SK-N-SH treated with all-trans-retinoic acid at 6 μM for 48 hours (cell line): ENCODE measurements at places on chromosomes 16 and 17.

- ATAC-seq: no peak
These were observed 93.0 kb downstream of the UTP18 start for GRCh38 chr17:51353296-51353695.

GRCh38 chr16:13919330-13919682, 648 bp upstream of the ERCC4 start:
- peak; percentile 52 for ATAC-seq

GRCh38 chr16:85090873-85091521, 21.3 kb downstream of the CIBAR2 start:
- ATAC-seq: no peak

DNA sequence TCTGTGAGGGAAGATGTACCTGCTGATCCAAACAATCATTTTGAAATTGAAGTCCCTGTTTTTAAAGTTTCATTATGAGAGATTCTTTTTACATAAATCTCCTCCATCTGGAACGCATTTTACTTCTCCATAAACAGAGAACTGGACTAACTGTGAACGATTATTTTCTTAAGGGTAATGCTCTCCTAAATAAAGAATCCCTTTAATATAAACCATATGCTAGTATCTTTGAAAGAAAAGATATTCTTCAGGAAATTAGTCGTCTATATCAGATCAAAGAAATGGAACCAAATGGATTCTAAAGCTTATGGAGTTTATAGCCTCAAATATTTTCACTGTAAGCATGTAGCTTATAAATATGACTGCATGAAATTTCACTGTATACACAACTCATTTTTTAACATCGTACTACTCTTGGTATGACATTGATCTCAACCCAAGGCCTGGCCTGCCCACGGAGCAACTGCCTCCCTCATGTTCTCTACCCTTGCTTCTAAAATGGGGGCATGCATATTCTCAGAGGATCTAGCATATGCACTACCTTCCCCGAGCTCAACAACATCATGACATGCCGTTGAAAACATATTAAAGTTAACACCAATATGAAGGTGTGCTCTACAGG, 66.4 kb downstream of the MYH10 start:
- ATAC-seq: peak; percentile 92

DNA sequence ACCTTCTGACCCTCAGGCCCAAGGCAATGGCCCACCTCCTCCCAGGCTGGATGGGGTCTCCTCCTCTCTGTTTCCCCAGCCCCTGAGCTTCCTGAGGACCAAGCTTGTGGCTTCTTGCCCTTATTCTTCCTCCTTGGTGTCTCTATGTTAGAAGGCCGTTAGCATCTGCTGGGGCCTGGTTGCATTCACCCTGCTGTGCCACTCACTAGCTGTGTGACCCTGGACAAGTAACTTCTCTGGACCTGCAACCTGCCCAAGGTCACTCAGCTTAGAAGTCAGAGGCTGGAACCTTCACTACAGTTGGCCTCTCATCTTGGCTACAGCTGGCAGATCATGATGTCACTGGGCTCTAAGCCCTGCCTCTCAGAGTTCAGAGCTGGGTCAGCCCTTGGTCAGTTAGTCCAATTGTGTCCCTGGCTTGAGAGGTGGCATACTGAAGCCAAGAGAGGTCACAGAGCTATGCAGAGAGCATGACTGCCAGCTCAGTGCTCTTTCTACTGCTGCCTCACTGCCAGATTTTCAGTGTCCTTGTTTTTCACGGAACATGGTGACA, 3.0 kb downstream of the MT2A start:
- no peak for ATAC-seq

DNA sequence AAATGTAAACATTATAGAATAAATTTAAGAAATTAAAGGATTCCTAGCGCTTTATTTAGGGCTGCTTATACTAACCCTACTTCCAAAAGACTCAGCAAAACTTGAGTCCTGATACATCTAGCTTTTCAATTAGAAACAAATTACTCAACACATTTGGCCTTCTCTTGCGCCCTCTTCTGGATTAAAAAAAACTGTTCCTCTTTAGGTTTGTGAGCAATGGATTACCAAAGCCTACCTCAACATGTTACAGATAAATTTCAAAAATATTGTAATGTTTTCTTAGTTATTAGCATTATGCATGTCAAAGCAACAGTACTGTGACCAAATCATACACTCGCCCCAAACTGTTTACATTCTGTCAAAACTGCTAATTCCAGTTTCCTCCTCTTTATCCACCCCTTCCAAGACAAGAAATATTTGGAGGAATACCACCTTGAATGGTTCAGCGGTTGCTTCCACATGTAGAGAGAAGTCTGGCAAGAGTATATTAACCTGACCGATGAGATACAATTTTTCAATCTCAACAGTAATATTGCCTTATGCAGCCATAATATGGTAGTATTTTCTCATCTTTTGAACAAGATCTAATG, 2.7 kb downstream of the NUFIP2 start:
- no peak for ATAC-seq

GRCh38 chr16:88923926-88924833, 52.8 kb downstream of the CBFA2T3 start:
- no peak for ATAC-seq

DNA sequence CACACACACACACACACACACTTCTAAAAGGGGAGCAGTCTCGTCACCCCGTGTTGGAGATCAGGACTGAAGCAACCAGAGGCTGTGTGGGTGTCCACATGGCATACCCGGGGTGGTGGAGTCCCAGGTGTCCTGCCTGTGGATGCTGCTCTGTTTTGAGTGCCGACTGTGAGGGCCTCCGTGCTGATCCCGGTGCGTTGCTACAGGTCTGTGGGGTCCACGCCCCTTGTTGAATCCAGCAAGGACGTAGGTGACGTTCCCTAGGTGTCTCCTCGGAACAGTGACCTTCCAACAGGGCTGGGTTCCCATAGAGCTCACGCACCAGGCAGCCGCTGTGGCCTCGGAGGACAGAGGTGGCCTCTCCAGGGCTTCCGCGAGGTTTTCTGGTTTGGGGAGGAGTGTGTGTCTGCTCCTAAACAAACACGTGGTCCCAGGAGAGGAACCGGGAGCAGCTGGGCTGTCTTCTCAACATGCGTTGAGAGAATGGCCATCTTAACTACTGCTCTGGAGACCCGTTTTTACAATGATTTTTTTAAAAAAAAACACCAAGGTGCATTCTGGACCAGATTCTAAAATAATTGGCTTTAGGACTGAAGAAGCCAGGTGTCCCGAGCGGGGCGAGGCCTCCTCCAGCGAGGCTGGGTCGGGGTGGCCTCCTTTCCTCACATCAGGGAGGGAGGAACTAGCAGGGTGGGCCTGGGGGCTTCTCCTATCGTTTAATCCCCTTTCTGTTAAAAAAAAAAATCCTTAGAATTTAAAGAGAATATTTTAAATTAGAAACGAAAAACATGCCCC, 100.6 kb upstream of the ZNF750 start:
- no peak for ATAC-seq

GRCh38 chr16:57409870-57410587, 5.5 kb downstream of the CCL17 start:
- ATAC-seq: no peak

GRCh38 chr17:62672957-62673356, 45.5 kb downstream of the MRC2 start:
- no peak for ATAC-seq

DNA sequence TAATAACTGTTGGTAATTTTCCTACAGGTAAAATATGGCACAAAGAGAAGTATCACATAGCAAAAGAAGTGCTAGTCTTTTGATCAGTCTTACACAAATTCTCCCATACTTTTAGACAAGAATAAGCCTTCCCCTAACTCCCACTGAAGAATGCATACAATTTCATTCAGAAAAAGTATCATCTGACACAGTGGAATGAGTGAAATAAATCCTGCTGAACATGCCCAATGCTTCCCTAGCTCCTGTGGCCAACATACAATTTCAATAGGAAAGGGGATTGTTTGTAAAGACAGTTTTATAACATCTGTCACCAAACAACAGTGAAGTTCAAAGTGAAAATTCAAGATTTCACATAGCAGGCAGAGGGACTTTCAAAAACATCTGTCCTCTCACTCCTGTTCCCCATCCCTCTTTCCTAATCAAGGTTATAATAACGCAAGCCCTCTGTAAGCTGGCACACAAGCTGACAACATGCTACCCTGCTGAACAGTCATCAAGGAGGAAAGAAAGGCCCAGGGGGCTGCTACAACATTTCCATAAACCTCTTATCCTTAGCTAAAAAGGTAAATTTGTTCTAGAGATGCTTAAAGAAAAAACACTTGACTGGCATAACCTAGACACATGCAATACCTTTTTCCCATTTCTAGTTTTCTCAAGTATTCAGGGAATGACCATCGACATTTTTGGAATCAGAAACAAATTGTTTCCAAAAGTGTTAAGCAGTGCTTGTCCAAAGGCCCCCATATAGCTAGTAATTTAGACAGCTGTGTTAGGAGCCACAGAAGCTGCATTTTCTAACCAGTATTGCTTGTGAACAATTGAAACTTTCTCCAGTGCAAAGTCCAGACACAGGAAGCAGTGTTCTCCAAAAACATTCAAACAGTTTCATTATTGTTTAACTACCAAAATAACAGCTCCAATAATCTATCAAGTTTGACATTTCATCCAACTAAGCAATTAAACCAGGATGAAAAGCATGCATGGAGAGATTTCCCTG, 11.5 kb upstream of the RFFL start:
- peak; percentile 52; the same call in 2 of the 3 replicates for ATAC-seq

DNA sequence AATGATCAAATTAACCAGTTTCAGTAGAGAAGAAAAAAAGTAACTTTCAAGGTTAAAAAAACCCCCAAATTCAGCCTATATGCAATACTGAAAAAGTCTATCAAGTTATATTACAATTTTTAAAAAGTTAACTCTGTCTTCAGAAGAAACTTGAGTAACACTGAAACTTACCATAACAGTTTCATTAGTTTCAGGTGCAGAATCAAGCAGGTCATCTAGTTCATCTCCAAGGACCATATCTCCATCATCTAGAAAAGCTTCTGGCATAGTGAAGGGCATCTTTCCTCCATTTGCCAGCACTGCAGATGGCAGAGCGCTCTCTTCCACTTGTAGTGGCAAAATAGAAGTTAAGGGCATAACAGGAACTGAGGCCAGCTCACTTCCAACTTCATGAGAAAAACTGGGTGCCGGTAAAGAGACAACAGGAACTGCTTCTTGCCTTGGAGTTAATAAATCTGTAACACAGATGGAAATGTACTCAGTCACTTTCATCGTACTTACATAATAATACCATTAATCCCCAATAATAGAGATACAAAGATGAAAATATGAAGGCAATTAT, 22.9 kb downstream of the ZC3H7A start:
- no peak for ATAC-seq

GRCh38 chr17:81601525-81602120, 35.3 kb downstream of the NPLOC4 start:
- peak; percentile 91 for ATAC-seq

GRCh38 chr16:52817696-52818095, 235.0 kb downstream of the CHD9NB start:
- no peak for ATAC-seq

- ATAC-seq: no peak
These were observed 29.6 kb downstream of the NMT1 start for GRCh38 chr17:45090711-45091110.

DNA sequence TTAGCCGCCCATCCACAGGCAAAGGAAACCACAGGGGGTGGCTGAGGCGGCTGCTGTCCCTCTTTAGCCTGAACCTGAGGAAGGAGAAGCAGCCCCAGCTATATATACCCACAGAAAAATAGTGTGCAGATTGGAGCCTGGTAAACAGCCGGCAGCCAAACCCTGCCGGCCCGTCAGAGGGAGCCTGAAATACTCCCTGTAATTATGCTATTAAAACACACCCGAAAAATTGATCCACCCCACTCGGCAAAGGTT, 6.8 kb downstream of the PIEZO1 start:
- no peak for ATAC-seq

DNA sequence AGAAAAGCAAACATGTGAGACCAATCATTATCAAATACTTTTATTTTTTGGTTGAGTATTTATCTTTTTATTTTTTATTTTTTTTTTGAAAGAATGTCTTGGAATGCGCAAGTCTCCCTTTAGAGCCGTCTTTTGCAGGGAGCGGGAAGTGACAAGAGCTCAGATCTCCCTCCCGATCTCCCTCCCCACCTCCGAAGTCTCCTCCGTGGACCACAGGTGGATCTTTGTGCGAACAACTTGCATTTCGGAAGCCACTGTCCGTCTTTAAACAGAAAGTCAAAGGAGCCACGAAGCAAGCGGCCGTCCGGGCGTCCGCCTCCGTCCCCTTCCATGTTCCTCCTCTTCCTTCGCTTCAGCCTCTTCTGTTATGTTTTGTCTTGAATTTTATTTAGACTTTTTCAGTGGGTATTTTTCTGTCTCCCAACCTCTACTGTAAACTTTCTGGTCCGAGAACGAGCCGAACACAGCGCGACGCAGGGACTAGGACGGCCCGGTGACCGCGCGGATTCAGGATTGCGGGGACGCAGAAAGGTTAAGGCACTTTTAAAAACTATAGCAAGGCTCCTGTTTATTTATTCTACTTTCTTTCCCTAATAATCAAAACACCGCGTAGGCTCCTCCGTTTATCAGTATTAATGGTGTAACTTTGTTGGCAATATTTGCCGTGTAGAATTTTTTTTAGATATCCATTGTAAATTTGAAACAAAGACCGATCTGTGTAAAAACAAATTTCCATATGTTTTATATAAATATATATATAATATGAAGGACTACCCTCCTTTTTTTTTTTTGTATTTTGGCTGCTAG, 3.3 kb downstream of the FOXF1 start:
- ATAC-seq: no peak
